GM06990 (cell line): ENCODE measurements at places on chromosomes 7 and 10.

GRCh38 chr10:47118326-47118725 lies 181.7 kb upstream of the GDF10 start:
- no peak for DNase-seq

DNA sequence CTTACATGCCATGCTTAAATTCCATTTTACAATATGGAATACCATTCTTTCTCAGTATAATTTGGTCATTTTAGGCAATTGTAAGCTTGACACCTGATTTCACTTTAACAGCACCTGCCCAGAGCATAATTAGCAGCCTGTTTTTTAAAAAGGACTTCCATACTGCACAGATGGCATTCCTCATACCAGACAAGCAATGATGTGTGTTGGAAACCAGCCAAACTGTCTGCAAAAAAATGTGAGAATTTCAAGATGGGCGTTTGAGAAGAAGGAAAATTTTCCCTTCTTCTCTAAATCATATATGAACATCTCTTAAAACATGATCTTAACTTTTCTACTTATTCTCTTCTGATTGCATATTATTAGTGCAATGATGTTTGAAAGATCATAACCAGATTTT lies 40.4 kb upstream of the AGMO start:
- DNase-seq = no peak

GRCh38 chr7:73703757-73704639 lies 15.5 kb downstream of the STX1A start:
- no peak for DNase-seq

GRCh38 chr10:13953371-13953770 lies 366.6 kb downstream of the PRPF18 start:
- DNase-seq = no peak

DNA sequence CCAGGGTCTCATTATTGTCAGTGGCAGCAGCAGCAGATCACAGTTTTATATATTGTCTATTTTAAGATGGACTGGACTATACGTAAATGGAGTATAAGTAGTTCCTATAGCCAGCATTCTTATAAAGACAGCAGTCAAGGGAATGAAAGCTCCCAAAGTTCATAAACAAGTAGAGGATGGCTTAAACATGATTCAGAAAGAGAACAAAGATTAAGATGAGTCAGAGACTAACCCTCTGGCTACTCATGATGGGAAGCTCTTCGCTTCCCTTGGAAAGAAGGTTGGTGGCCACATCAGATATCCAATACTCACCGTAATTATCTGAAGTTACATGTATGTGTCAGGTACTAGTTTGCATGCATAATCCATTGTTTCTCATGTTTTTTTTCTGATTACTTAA lies 277.0 kb downstream of the INHBA start:
- DNase-seq = no peak

- no peak for DNase-seq
Observed at GRCh38 chr7:1100834-1101562, 13.1 kb downstream of the GPER1 start.
